ENCODE measurements at places on chromosomes 13 and 19. TPM values are rescaled to one million over a fixed set of nuclear protein-coding genes. Genes with fewer than 3 reads are reported as not detected.

Gene PSPN
- total RNA-seq = 0.73 TPM

Gene SH2D3A
- not detected for total RNA-seq

Gene CACNG8
- not detected for total RNA-seq

Gene TUBA3C
- total RNA-seq = not detected

Gene ESD
- total RNA-seq = 135 TPM
